IMR-90 (cell line): ENCODE measurements at places on chromosomes 7 and 10.

- no peak for DNase-seq
Measured at GRCh38 chr7:113548137-113548536, 370.7 kb downstream of the PPP1R3A start.

- DNase-seq: no peak
Measured at GRCh38 chr10:100739517-100740368, 5.6 kb upstream of the PAX2 start.

GRCh38 chr7:104961821-104962220 is 52.2 kb upstream of the KMT2E start:
- no peak for DNase-seq

GRCh38 chr7:29859524-29860185 is 53.3 kb downstream of the WIPF3 start:
- no peak for DNase-seq

DNA sequence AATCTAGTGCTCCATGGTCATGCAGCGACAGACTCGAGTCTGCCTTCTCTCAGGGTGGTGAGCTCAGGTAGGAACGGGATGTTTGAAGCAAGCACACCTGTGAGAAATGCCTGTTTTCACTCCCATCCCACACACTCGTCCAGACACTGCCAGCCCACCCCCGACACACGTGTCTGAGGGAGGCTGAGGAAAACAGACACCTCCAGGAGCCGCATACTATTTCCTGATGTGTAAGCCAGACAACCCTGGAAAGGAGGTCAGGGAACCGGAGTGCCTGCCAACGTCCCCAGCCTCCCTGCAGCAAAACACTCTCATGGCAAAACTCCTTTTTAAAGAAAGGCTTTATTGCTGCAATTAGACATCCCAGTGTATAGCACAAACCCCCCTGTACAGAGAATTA is 80.2 kb downstream of the ALOX5 start:
- DNase-seq: no peak

GRCh38 chr10:126921974-126922525 is 16.8 kb downstream of the DOCK1 start:
- DNase-seq: peak; percentile 90

DNA sequence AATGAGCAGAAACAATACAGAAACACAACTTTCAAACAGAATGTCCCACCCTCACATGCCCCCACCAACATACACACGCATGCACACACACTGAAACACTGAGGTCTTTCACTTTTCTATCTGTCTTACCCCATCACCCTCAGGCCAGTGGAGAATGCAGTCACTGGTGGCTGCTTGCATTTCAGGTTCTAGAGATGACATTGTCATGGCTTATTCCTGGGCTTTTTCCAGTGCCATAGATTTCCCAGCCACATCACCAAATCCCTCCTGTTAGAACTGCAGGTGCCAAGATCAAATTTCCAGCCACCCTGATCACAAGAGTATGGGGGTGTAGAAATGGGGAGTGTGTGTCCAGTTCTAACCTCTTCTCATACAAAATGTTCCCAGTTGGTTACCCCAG is 68.4 kb downstream of the CACNA2D1 start:
- DNase-seq: no peak

GRCh38 chr10:89207801-89208551 is 859 bp upstream of the CH25H start:
- DNase-seq: no peak

DNA sequence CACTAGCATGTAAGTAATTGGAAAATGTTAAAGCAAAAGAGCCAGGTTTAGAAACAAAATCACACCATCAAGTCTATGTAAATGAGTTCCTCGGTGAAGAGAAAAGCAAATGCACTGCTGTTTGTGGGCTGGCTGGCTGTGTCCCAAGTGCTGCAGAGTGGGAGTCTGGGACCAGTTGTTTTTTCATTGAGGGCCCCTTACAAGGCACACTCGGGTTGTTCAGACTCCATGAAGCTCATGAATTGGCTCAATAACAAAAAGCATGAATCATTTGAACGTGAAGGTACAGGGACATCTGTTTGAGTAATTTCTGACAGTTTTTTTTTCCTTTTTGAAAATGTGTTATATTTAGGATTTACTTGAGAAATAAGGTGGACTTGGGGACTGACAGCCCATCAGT is 28.0 kb downstream of the GRK5 start:
- DNase-seq: peak; percentile 44

GRCh38 chr7:37083311-37084096 is 359.2 kb upstream of the AOAH start:
- peak; percentile 46 for DNase-seq

GRCh38 chr10:87712913-87713616 is 53.4 kb downstream of the PAPSS2 start:
- no peak for DNase-seq
